SK-N-DZ (cell line): ENCODE measurements at places on chromosomes 7 and 10.

DNA sequence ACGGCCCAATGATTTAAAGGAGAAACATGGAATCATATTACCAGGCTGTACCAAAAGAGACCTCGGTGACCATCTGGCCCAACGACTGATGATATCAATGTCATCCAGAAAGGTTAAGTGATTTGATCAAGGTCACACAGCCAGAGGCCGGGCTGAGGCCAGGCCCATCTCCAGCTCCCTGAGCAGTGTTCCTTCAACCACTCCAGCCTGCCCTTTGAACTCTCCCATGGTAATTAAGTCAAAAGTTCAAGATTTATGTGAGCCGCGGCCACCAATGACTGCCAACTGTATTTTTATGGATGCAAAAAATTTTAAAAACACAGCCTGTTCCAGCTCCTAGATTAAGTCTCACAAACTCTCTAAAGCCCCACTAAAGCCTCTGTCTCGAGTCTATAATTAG is 41.8 kb downstream of the FGFR2 start:
- DNase-seq: peak; percentile 46

DNA sequence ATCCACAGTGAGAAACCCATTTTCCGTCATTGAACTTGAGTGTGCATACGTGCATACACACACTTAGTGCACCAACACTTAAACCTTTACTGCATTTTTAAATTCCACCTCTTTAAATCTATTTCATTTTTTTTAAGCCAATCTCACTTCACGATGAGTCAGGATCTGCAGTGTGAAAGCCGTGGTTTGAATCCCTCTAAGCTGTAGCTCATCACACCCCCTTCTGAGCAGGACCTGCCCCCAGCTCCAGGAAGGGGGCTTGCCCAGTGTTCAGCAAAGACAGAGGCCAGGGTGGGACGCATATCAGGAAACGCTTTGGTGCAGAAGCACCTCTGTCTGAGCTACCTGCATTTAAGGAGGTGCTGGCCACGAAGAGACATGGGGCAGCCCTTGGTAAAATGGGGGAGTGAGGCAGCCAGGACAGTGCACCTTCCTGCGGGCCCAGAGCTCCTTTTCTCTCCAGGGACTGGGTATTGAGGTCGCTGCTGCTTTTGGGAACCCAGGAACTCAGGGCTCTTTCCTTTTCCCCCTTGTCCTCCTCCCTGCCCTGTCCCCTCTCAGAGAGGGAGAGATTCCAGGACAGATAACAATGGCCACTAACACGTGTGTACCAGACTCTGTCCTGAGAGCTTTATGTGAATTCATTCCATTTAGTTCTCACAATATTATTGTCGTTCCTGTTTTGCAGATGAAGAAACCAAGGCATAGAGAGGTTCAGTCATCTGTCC is 21.7 kb downstream of the ZNF316 start:
- no peak for DNase-seq

DNA sequence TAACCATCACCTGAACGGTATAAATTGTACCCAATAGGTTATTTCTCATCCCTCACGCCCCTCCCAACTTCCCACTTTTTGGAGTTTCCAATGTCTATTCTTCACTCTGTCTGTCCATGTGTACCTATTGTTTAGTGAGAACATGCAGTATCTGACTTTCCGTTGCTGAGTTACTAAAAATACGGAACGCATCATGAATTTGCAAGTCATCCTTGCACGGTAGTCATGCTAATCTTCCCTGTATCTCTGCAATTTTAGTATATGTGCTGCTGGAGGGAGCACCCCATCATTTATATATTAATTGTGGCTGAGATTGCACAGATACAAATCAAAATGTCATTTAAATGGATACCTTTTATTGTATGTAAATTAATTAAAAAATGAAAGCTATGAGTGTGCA is 75.7 kb upstream of the SFMBT2 start:
- no peak for DNase-seq

GRCh38 chr7:81175275-81175940 is 256.6 kb upstream of the SEMA3C start:
- no peak for DNase-seq

DNA sequence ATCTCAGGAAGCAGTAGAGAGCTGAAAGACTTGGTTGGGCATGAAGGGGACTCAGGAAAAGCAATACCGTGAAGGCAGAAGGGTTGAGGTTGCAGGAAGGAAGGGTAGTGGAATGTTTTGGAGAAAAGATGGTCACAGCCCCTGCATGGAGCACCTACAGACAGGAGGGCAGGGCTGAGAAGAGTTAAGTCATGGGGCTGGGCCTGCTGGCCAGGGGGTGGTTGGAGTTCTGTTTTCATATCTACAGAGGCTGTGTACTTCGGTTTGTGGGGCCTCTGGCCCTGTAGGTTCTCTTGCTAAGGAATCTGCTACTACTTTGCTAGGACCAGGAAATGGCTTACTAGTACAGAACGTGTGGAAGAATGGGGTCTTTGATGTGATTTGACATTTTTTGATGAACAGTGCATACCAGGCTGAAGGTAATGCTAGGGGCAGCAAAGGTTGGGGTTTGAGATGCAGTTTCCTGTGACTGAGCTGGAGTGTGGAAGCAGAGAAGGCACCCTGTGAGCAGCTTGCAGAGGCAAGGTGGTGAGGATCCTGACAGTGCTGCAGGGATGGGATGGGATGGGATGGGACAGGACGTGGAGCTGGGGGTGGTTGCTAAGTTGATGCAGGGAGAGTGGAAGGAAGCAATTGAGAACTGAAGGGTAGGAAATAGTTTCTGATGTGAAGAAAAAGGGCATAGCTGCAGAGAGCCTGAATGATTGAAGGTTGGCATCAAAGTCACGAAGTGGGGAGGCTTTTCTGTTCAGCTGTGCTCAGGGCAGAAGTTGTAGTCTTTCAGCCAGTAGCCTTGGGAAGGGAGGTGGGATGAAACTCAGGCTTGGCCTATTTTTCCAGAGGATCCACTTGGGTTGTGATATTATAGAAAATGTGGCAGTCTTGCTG is 7.8 kb downstream of the RPS24 start:
- DNase-seq: no peak

- DNase-seq: no peak
These were observed 67.4 kb downstream of the NEURL1 start for GRCh38 chr10:103560886-103561285.

DNA sequence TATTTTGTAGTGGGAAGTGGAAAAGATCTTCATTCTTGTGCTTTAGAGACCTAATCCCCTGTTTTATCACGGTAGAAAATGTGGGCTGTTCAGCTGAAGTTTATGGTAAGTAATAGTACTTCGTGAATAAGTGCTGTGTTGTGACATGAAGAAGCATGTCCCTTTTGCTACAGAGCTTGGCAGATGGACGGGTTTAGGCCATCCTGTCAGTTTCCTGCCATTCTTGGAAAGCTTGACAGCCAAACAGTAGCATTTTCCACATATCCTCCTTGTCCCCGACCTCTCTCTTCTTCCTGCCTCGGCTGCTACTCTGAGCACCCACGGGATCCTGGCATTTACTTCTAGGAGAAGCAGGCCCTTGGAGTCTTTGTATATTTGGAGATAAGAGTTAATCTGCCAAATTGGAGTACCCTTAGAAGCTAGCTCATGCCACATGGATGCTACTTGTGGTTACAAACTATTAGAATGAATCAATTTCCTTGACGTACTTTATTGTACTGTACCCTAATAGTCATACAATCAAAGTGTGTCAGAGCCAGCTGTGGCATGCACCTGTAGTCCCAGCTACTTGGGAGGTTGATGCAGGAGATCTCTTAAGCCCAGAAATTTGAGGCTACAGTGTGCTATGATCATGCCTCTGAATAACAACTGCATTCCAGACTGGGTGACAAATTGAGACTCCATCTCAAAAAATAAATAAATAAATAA is 39.2 kb downstream of the PNLIPRP3 start:
- DNase-seq: no peak

- no peak for DNase-seq
These were observed 110.4 kb downstream of the SFMBT2 start for GRCh38 chr10:7300384-7300971.

DNA sequence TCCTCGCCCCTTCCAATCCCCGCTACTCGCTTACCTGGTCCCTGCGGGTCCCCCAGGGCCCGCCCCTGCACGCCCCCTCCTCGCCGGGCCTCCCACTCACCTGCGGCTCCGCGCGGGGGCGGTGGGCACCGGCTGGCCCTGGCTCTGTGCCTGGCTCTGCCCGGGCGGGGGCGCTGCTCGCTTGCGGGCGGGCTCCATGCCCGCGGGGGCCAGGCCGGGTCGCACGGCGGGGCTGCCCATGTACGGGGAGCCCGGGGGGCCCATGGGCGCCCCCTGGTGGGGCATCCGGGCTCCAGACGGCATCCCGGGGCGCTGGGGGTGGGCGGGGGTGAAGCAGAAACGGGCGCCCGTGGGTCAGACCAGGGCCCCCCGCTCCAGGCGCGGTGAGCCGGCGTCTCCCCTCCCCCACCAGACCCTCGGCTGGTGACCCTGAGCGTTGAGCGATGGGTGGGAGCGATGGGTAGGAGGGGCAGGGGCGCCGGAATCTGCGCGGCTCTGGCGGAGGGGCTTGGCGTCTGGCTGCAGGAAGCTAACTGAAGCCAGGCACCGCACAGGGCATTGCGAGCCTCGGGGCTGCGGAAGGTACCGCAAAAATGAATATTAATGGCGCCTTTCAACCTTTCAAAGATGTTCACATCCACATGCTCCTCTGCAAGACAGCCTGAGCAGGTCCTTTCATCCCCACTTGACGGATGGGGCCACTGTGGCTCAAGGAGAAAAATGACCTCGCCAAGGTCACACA is 3.0 kb downstream of the SMARCD3 start:
- peak; percentile 48 for DNase-seq

DNA sequence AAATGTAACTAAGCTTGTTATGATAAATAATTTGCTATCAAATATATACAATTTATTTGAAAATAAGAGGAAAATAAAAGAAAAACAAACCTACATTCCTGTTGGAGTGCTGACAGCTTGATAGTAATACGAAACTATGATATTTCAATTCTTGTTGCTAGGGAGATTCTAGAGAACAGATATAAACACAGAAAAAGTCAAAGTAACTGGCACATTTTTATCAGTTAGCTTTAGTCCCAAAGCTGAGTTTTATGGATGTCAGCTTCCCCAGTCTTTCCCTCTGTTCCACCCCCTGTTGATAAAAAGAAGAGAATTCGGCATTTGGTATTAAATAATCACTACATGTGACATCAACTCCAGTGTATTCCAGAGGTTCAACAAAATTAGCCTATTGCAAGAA is 1134.0 kb downstream of the XPNPEP1 start:
- DNase-seq: no peak

GRCh38 chr10:52599551-52600200 is 172.9 kb downstream of the MBL2 start:
- peak; percentile 79 for DNase-seq

DNA sequence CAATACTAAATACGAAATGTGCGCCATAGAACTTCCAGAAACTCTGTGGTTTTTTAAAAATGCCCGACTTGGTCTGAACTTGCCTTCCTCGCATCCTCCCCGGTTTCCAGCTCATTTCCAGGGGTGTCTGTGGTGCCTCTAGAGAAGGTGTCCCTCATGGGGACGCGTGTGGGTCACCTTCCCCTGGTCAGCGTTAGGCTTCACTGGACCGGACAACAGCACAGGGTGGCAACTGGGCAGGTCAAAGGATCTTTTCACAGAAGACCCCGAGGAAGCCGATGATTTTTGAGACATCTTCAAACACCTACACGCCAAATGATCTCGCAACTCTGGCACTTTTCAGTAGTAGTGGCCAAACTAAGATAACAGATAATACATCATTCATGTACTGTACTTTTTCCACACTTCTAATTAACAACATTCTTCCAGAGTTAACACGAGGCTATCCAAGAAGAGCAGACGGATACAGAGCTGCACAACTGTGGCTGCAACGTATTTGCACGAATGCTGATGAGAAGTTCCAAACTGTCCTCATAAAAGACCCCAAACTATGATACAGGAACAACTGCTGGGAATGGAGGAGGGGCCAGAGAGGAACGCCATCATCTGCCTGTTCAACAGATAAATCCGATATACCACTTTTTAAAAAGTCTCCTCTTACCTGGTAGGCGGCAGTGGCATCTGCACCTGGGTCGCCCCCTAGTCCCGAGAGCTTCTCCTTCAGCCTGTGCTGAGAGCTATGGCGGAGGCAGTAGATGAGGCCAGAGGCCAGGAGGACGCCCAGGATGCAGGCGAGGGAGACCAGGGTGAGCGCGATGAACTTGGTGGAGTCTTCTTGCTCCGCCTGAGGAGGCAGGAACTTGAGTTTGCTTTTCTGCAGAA is 345.5 kb downstream of the DNAJB6 start:
- DNase-seq: no peak

GRCh38 chr10:122089311-122090017 is 100.5 kb downstream of the TACC2 start:
- DNase-seq: no peak

DNA sequence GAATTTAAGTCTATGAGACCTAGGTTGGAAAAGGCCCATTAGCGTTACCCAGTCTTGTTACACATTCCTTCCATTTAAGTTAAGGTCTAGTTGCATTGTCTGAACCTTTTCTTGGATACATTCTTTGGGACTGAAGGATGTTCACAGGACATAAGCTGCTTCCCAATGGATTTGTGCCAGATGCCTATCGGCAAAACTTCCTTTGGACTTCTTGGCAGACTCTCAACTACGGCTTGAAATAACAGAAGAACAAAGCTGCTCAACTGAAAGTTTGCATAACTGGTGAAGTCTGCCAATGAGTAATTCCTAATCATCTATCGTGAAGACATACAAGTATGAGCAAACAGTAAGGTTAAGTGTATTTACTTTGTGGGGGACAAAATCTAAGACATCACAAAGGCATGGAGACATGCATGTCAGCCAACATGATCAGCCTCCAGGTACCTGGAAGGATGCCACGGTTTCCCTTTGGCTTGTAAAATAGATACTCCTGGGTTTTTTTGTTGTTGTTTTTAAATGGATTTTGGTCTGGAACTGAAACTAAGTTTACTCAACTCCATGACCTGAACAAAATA is 35.4 kb downstream of the MALSU1 start:
- no peak for DNase-seq

- no peak for DNase-seq
These were observed 92.4 kb downstream of the CTTNBP2 start for GRCh38 chr7:117780832-117781231.

DNA sequence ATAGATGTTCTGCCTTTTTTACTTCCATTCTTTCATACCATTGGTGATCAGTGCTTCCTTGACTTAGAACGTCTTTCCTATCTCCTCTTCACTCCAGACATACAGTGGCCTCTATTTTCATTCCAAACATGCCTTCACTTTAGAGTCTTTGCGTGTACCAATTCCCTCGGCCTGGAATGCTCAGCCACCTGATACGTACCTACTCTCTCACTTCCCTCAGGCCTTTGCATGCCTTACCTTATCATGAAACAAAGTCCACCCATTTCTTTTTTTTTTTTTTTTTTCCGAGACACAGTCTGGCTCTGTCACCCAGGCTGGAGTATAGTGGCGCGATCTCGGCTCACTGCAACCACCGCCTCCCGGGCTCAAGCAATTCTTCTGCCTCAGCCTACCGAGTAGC is 2.2 kb upstream of the CCNJ start:
- DNase-seq: no peak

- DNase-seq: no peak
These were observed 342 bp downstream of the OR2AE1 start for GRCh38 chr7:99876491-99876890.

GRCh38 chr7:130371046-130371445 is 9.2 kb upstream of the CPA1 start:
- no peak for DNase-seq

- no peak for DNase-seq
These were observed 67.5 kb downstream of the STRA8 start for GRCh38 chr7:135300913-135301765.
